Left ventricle myocardium inferior (tissue), 1 donor: ENCODE measurements at places on chromosomes 16 and 17. TPM values are rescaled to one million over a fixed set of nuclear protein-coding genes. Genes with fewer than 3 reads are reported as not detected.
A peak's percentile ranks its signal among the peaks of the same experiment; 100 is the strongest.

Gene PMP22
- 135 TPM for total RNA-seq

Gene ACTG1
- 342 TPM for total RNA-seq

Gene PCGF2
- 20.7 TPM for total RNA-seq

Gene RND2
- 0.85 TPM for total RNA-seq

Gene PRR35
- not detected for total RNA-seq

DNA sequence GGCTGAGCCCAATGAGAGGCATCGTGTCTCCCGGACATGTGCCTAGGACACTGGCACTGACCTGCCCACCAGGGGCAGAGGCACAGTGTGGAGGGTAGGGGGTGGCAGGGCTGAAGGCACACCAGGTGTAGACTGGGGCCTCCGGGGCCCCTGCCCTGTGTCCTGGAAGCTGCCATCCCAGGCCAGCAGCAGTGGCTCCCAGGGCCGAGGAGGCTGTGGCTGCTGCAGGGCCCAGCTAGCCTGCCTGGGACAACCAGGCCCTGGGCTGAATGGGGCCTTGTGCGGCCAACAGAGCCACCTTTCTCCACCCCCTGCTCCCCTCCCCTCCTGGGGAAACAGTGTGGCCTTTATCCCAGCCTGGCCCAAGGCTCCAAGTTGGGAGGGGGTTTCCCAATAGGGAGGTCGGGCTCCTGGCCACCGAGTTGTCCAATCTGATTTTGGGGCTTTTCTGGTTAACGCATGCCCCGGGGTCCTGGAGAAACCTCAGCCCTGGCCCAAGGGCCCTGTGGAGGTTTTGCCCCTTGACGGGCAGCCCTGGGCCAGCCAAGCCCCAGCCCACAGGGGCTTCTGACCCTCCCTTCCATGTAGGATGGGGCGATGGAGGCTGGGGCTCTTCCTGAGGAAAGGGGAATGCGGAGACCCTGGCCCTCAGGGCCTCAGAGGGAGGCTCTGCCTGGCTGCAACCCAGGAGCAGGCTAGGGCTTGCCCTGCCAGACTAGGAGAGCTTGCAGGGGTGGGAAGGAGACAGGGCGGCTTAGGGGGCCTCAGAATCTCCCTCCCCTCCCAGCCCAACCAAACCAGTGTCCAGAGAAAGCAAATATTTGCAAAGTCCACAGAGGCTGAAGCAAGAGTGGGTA lies 4.2 kb downstream of the MTSS2 start:
- peaks cover 33% of the 10 kb centered on the region for H3K36me3 ChIP-seq
- DNase-seq, result peak; percentile 18
- H3K4me3 ChIP-seq, result peak overlapping the region; percentile 87
- peaks cover 86% of the 10 kb centered on the region for H3K4me1 ChIP-seq
- no peaks in the 10 kb centered on the region for H3K27me3 ChIP-seq

DNA sequence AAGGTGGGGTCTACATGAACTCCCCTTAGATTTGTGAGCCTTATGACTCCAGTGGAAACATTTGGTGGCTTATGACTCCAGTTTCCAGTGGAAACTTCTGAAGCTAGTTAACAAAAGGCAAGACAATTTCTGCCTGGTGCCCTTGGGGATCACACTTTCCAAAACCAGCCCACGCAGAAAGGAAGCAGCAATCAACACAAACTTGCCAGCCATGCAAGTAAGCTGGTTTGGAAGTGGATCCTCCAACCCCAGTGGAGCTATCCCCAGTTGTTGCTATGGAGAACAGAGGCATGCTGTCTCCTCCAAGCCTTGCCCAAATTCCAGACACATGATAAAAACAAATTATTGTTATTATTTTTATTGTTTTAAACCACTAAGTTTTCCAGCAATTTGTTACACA lies 130.9 kb downstream of the CDH11 start:
- H3K27me3 ChIP-seq, result no peaks in the 10 kb centered on the region
- H3K4me3 ChIP-seq, result no peak overlapping the region
- no peak for DNase-seq
- peaks cover 3% of the 10 kb centered on the region for H3K4me1 ChIP-seq

- peak; percentile 90 for DNase-seq
- H3K27ac ChIP-seq, result peak overlapping the region; percentile 98
- peak overlapping the region; percentile 84 for H3K4me3 ChIP-seq
- H3K4me1 ChIP-seq, result peaks cover 94% of the 10 kb centered on the region
- peaks cover 12% of the 10 kb centered on the region for H3K36me3 ChIP-seq
These were observed 4.3 kb downstream of the MYO1C start for GRCh38 chr17:1487939-1488825.

DNA sequence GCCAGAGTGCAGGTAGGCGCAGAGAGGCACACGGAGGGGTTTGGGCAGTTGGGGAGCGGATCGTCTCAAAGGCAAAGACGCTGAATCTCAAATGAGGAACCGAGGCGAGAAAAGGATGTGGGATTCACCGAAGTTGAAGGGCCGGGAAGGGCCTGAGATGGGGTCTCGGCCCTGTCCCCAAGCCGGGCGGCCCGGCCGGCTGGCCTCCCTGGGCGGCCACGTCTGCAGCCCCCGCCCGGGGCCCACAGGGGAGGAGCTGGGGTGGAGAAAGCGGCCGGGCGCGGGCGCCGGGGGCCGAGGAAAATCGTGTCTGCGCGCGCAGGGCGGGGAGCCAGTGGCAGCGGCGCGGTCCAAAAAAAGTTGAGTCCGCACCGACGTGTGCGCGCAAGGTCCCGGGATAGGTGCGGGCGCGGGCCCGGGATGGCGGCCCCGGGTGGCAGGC lies 458 bp downstream of the SLC12A4 start:
- peak overlapping the region; percentile 96 for H3K4me3 ChIP-seq
- H3K36me3 ChIP-seq, result peaks cover 4% of the 10 kb centered on the region
- H3K4me1 ChIP-seq, result peaks cover 65% of the 10 kb centered on the region
- peak overlapping the region; percentile 100 for H3K27ac ChIP-seq

DNA sequence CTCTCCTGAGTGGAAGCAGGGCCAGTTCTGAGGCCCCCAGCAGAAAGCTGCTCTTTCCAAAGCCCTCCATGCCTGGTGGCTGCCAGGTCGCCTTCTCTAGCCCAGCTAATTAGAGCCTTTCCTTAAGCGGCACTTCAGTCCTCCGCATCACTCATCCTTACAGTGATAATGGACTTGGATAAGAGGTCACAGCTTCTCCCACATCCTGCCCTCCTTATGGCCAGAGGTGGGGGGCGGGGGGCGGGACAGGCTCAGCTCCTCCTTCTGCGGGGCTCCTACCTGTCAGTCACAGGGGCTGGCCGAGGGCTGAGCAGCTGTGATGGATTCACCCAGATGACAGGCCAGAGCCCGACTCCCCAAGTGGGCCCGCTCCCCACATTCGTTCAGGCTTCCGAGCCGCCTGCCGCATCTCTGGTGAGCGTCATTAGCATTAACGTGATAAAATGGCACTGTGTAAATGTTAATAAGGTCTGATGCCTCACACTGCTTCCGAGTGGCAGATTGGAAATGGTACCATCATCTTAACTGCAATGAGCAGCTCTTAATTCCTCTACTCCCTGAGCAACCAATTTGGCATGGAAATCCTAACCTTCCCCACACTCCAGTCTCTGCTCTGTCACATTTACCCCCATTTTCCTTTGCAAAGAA lies 41.3 kb downstream of the GRIN2C start:
- DNase-seq, result no peak
- H3K4me1 ChIP-seq, result peaks cover 32% of the 10 kb centered on the region
- H3K27me3 ChIP-seq, result no peaks in the 10 kb centered on the region
- H3K36me3 ChIP-seq, result peaks cover 16% of the 10 kb centered on the region
- H3K27ac ChIP-seq, result no peak overlapping the region
- H3K4me3 ChIP-seq, result no peak overlapping the region

DNA sequence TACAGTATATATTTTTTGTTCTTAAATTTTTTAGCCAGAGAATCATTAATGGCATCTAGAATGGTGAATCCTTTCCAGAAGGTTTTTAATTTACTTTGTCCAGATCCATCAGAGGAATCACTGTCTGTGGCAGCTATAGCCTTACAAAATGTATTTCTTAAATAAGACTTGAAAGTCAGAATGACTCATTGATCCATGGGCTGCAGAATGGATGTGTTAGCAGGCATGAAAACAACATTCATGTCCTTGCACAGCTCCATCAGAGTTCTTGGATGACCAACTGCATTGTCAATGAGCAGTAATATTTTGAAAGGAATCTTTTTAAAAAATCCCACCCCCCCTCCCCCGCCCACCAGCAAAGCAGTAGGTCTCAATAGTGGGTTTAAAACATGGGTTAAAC lies 51.4 kb downstream of the CACNG1 start:
- H3K27ac ChIP-seq, result no peak overlapping the region
- peaks cover 6% of the 10 kb centered on the region for H3K4me1 ChIP-seq
- peaks cover 5% of the 10 kb centered on the region for H3K36me3 ChIP-seq
- no peak for DNase-seq

- no peaks in the 10 kb centered on the region for H3K36me3 ChIP-seq
- peaks cover 66% of the 10 kb centered on the region for H3K4me1 ChIP-seq
- peak overlapping the region; percentile 95 for H3K27ac ChIP-seq
- DNase-seq, result no peak
- no peaks in the 10 kb centered on the region for H3K27me3 ChIP-seq
These were observed 1.7 kb downstream of the MT2A start for GRCh38 chr16:56610017-56610608.

DNA sequence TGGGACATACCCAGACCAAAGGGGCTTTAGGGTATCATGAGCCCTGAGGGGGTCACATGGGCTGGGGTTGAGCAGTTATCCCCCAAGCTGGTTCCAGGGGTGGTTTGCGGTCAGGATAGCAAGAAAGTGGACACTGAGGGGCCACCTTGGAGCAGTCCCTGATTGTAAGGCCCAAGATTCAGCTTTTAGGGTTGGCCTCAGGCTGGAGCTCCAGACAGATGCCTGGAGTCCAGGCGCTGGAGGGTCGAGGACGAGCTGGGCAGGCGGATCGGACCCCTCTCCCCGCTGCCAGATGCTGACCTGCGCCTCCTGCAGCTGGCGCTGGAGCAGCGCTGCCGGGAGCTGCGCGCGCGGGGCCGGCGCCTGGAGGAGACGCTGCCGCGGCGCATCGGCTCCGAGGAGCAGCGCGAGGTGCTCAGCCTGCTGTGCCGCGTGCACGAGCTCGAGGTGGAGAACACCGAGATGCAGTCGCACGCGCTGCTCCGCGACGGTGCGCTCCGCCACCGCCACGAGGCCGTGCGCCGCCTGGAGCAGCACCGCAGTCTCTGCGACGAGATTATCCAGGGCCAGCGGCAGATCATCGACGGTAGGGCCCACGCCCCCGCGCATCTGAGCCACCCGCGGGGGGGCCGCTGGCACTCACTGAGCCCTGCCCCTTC lies 10.0 kb downstream of the BTBD17 start:
- no peak overlapping the region for H3K27ac ChIP-seq
- H3K4me1 ChIP-seq, result peaks cover 8% of the 10 kb centered on the region
- H3K4me3 ChIP-seq, result no peak overlapping the region
- peaks cover 88% of the 10 kb centered on the region for H3K27me3 ChIP-seq
- no peaks in the 10 kb centered on the region for H3K36me3 ChIP-seq

DNA sequence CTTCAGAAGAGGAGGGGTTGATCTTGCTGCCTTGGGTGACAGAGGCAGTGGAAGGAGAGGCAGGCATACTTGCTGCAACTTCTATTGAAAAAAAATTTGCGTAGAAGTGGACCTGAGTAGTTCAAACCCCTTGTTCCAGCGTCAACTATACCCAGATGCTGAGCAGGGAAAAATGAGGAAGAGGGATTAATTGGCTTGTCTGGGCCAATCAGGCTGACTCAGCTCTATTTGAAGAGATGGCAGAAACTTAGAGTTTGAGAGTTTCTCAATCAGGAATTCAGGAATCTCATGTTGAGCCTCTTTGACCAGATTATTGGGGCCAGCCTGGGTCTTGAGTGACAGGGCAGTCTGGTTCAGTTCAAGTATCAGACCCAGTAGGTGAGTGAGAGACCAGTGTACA lies 17.6 kb downstream of the CASC3 start:
- H3K36me3 ChIP-seq, result peaks cover 45% of the 10 kb centered on the region
- H3K27me3 ChIP-seq, result no peaks in the 10 kb centered on the region
- no peak overlapping the region for H3K27ac ChIP-seq
- no peak for DNase-seq

- no peaks in the 10 kb centered on the region for H3K27me3 ChIP-seq
- no peak overlapping the region for H3K4me3 ChIP-seq
- H3K36me3 ChIP-seq, result no peaks in the 10 kb centered on the region
- DNase-seq, result no peak
- H3K27ac ChIP-seq, result peak overlapping the region; percentile 65
These were observed 23.7 kb downstream of the FAM20A start for GRCh38 chr17:68577497-68577821.

DNA sequence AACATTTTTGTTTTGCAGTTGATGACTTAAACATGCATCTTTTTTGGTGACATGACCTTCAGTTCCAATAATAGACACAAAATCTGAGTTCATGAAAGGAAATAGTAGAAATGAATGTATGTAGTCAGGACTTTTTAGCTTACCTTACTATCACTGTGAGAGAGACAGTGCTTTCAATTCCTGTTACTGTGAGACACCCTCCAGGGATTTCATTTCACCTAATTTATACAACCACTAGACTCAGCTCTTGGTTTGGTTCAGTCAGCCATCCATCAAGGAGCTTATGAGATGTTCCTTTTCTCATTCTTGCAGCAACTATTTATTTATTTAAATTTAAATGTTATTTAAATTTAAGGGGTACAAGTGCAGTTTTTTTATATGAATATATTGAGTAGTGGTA lies 77.9 kb downstream of the MAP2K4 start:
- H3K27me3 ChIP-seq, result no peaks in the 10 kb centered on the region
- H3K4me1 ChIP-seq, result no peaks in the 10 kb centered on the region
- no peak for DNase-seq

- no peaks in the 10 kb centered on the region for H3K36me3 ChIP-seq
- peaks cover 20% of the 10 kb centered on the region for H3K4me1 ChIP-seq
- peak within 1 kb of the TSS; percentile 91 for H3K27ac ChIP-seq
- H3K27me3 ChIP-seq, result no peaks in the 10 kb centered on the region
- H3K4me3 ChIP-seq, result peak within 1 kb of the TSS; percentile 74
These were observed at the start of gene SPIRE2 for GRCh38 chr16:89828199-89828869. Gene SPIRE2 (plus strand): TSS chr16:89828475. CDS start chr16:89828551, 76 bp downstream.

DNA sequence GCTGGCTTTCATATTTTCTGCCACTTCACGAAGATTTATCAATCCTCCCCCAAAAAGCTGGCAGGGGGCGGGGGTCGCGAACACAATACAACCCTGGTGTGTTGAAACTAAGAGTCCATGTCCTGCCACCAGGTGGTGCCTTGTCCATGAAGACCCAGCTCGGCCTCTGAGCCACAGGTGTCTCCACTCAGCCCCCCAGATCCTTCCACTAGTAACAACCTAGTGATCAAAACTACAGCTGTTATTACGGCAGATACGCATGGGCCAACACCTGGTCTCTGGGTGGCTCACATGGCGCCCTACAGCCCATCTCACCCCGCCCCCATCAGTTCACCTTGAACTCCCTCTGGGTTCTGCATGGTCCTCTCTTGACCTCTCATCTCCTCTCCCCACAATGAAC lies 27.7 kb downstream of the USP7 start:
- peaks cover 77% of the 10 kb centered on the region for H3K4me1 ChIP-seq
- H3K36me3 ChIP-seq, result no peaks in the 10 kb centered on the region
- H3K4me3 ChIP-seq, result no peak overlapping the region
- H3K27me3 ChIP-seq, result no peaks in the 10 kb centered on the region
- DNase-seq, result no peak
- H3K27ac ChIP-seq, result no peak overlapping the region

DNA sequence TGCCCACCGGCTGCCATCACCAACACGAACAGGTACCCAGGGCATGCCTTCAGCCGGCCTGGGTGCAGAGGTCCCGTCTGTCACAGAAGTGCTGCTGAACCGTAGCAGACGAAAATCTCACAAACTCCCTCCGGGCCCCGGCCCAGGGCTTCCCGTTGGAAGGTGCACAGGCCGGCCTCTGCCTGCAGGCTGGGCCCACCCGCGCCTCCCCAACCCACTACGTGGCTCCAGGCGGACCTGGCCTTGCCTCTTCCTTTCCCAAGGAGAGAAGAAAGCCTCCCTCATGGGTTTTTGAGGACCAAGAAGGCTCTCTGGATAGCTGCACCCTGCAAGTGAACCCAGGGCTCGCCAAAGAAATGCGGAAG lies 45.5 kb upstream of the PABPN1L start:
- no peak overlapping the region for H3K4me3 ChIP-seq
- H3K36me3 ChIP-seq, result peaks cover 10% of the 10 kb centered on the region
- peaks cover 17% of the 10 kb centered on the region for H3K27me3 ChIP-seq
- peaks cover 58% of the 10 kb centered on the region for H3K4me1 ChIP-seq
- no peak for DNase-seq
